ENCODE measurements at places on chromosomes 6 and 20.

DNA sequence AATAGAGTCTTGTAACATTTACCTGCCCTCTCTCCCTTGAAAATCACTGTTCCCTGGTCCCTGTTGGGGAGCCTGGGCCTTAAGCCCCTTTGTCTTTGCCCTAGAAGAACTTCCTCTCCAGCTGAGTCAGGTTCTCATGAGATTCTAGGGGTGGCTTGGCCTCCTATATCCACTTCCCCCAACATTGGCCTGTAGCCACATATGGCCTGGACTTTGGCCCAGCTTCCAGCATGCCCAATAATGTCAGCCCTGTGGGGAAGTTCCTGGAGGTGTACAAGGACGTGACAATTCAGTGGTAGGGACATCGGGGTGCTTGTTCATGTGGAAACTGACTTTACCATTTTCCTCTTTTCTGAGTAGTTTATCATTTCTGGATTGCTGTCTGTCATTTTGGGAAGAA is 17.2 kb upstream of the MAS1L start:
- DNase-seq, result no peak

DNA sequence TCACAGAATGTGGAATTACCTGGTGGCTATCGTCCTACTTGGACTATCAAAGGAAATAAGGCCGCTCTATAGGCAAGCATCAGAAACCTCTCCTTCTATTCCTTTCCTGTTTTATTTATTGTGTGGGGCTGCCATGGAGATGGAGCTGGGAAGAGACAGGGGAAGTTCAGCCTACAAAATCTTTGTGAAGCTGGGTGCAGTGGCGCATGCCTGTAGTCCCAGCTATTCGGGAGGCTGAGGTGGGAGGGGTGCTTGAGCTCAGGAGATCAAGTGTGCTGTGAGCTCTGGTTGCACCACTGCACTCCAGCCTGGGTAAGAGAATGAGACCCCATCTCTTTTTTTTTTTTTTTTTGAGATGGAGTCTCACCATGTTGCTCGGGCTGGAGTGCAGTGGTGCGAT is 60.3 kb downstream of the KCNB1 start:
- DNase-seq, result no peak

GRCh38 chr6:40755046-40755681 is 168.0 kb upstream of the LRFN2 start:
- no peak for DNase-seq

DNA sequence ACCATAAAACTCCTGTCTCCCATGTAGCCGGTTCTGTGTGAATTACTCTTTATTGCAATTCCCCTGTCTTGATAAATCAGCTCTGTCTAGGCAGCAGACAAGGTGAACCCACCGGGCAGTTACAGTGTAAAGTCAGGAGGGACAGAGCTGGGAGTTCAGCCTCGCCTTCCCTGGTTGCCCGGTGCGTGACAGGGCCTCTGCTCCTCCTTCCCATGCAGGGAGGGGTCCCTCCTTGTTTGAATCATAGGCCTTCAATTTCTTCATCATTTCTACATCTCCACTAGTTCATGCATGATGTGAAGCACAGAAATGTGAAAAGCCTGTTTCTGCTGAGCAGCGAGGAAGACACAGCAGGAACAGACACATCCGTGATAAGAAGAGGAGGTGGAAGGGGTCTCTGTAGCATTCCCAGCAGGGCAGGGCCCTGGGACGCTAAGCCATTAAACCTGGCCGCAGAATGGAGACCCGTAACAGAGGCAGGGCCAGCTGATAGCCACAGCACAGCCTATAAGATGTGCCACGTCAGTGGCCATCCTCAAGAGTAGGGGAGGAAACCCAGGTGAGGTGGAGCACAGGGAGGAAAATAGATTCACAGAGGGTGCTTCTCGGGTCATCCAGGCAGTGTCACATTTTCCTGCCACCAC is 106.7 kb upstream of the CST7 start:
- DNase-seq, result no peak

DNA sequence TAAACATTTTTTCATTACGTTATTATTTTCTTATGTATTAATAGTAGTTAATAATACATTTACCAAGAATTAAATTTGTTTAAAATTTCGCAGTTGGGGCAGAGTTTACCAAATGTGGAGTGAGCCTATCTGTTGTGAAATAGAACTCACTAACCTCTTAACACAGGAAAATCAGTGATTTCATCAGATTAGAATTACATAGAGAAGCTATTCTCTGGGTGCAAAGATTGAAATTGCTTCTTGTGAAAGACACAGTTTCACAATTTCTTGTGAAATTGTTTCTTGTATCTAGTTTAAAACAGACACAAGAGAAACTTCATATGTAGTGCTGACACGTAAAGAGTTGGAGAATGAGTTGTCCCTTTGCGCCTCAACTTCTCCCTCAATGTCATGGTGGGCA is 69.4 kb upstream of the PRL start:
- DNase-seq, result no peak

DNA sequence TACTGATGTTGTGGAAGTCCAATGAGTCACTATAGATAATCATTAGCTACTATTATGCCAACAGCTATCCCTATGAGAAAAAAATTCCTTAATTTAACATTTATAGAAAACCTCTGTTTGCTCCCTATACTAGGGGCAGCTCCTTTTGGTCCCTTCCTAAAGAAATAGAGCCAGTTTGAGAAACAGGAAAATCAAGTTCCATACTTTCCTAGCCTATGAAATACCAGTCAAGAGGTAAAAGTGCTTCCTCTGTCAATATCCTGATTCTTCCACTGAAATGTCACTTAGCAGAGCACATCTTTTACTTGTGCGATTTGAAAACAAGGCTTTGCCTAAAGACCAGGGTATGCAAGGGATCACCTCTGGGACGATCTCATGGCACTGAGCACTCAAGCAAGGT is 14.5 kb upstream of the TRIM39 start:
- no peak for DNase-seq
